Stimulated activated naive CD4-positive, alpha-beta T cell (primary cell): ENCODE measurements at places on chromosomes 6 and 20.

DNA sequence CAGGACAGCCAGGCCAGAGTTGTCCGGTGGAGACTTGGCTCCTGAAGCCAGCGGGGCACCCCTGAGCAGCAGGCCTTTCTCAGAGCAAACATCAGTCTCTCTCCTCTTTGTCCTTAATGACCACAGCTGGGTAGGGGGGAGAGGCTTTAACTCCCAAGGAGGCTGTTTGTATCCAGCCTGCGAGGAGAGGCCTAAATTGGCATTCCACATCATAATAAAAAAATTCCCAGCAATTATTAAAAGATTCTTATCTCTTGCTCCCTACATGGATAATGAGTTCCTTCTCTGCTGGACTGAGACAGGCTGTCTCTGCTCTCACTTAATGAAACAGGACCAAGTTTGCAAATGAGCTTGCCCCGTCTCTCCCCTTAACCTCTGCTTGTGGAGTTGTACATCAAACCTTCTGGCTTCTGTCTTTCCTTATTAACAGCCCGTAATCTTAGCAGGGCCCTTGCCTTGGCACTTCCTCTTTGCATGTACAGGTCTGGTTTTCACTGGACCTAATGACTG, 838.2 kb downstream of the MAFB start:
- DNase-seq: no peak

- no peak for DNase-seq
These were observed 948 bp upstream of the DNAJC5 start for GRCh38 chr20:63893999-63894357.

GRCh38 chr6:71284785-71285184, 3.8 kb upstream of the OGFRL1 start:
- DNase-seq: no peak

DNA sequence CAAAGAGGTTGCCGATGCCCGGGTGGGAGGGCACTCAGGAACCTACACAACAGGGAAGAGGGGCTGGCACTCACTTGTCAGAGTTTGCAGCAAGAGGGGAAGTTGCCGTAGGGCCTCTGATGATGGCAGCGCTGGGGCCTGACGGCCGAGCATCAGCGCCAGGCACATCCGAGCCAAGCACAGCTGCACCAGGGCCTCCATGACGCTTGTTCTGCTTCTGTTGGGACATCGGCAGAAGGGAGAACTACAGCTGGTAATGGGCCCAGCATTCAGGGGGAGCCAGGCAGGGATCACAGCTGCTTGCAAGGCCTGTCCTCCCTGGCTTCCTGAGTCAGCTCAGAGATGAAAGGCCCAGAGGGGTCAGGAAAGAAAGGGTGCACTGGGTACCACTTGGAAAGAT, 367.7 kb downstream of the CDH4 start:
- no peak for DNase-seq

GRCh38 chr20:48898210-48898609, 23.3 kb upstream of the ARFGEF2 start:
- DNase-seq: no peak

DNA sequence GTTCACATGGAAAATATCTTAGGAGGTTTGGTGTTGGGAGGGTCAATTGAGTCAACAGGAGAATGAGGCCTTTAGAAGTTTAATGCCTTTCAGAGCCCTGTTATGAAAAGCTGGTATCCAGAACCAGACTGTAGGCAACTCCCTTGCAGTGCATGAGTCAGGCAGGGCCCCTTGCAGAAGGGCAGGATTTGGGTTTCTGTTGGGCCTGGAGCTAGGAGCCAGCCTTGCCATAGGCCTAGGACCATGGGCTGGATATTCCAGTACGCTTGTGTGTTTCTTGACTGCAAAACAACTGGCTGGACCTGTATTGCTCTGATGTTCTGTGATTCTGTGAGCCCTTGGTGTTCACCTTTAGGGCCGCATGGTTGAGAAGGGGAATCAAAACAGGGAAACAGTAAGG, 350.9 kb upstream of the PRND start:
- DNase-seq: no peak

DNA sequence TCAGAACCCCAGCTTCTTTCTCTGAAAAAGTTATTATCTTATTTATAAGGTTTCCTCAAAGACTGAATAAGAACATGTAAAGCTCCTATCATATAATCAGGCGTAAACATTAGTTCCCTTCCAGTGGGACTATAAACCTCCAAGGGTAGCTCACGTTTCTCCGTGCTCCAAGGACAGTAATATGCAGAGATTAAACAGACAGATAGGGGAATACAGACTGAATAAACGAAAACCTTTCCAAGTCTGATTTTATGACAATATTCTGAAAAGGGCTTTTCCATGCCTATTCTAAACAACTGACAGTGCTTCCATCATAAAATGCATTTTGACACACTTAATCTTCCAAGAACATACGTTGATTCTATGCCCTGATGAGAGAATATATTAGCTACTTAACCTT, 22.8 kb downstream of the BACH2 start:
- DNase-seq: no peak

DNA sequence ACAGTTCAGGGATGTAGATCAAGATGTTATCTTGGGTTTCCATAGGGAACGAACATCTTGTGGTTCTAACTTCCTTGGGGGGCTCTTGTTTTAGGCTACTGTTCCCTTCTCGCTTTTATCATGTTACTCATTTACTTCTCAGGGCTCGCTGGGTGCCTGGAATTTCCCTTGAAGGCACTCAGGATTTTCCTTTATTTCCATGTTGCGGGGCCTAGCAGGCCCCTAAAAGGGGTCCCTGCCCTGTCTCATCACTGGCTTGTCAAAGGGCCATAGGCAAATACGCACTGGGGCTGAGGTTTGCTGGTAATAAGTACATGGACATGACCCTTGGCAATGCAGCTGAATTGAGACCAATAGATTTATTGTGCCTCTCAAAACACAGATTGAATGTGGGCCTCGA, 262.3 kb downstream of the CDH4 start:
- no peak for DNase-seq

DNA sequence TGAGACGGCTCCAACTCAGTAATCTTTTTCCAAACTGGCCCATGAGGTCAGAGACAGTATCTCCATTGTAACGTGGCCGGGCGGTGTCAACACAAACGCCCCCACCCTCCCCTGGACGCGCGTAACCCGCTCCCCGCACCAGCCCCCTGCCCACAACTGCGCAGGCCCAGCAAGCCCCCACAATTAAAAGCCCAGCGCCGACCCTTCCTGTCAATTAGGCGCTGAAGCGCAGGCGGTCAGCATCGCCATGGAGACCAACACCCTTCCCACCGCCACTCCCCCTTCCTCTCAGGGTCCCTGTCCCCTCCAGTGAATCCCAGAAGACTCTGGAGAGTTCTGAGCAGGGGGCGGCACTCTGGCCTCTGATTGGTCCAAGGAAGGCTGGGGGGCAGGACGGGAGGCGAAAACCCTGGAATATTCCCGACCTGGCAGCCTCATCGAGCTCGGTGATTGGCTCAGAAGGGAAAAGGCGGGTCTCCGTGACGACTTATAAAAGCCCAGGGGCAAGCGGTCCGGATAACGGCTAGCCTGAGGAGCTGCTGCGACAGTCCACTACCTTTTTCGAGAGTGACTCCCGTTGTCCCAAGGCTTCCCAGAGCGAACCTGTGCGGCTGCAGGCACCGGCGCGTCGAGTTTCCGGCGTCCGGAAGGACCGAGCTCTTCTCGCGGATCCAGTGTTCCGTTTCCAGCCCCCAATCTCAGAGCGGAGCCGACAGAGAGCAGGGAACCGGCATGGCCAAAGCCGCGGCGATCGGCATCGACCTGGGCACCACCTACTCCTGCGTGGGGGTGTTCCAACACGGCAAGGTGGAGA, at the start of the genes HSPA1A and HSPA1L:
Gene HSPA1A (plus strand): TSS at position 519 of the 814 bp plus-strand sequence. CDS start 214 bp downstream, at position 733.
Gene HSPA1L (minus strand): TSS at position 259 of the 814 bp plus-strand sequence. CDS start 3,311 bp downstream, outside the sequence.
- DNase-seq: peak; percentile 43

GRCh38 chr6:130575971-130576370, 210.2 kb downstream of the TMEM200A start:
- peak; percentile 74 for DNase-seq

DNA sequence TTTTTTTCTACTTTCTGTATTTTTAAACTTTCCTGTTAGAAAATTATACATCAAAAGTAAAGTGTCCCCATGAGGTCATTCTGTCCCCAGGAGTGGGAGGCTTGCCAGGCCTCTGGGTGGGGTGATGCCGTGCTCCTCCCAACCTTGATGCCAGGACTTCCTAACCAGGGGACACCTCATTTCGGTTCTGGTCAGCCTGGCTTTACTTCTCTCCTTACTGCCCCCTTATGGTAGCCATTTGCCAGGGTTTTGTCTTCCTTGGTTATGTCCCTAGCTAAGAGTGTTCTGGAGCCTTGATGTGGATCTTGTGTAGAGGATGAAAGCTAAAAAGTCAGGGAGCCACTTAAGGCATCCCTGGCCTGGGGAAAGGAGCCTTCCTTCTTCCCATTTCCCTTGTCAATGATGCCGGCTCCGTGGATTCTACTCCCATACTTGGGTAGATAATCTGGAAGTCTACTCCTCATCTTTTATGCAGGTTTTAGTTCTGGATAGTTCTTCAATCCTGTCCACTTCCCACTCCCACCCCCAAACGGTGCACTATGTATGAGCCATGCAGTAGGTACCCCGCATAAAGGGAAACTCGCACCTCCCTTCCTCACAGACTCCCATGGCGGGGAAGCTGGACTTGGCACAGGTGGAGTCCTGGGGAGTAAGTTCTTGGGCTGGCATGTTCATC, 164.1 kb upstream of the SALL4 start:
- no peak for DNase-seq

DNA sequence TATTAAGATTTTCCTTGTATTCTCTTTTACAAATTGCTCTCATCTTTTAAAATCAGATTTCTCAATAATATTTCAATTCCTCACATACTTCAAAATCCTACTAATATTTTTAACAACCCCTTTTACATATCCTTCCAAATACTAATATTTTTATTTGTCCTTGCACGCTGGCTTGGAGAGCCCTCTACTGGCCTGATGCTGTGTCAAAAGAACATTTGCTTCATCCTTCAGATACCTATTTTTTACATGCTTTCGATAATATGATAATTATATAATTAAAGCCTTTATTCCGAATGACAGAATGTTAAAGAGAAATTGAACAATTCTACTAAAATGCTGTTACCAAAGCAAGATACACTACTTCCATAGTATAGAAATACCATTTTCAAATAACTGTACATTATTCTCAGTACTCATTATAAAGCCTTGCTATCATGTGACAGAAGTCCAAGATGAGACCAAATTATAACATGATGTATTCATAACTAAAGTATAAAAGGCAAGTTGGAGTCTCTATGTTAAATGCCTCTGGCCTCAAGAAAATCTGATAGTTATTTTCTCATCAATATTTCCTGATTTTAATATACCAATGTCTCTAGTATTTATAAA, 39.0 kb upstream of the PLN start:
- DNase-seq: no peak

DNA sequence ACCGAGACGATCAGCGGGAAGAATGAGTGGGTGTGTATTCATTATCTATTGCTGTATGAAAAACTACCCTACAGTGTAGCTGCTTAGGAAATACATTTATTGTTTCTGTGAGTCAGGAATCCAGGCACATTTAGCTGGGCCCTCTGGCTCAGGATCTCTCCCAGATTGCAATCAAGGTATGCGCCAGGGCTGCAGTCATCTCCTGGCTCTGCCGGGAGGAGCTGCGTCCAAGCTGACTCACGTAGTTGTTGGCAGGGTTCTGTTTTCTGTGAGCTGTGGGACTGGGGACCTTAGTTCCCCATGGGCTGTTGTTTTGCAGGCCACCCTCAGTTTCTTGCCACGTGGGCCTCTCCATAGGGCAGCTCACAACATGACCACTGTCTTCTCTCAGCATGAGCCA, 68.2 kb upstream of the FUCA2 start:
- no peak for DNase-seq

DNA sequence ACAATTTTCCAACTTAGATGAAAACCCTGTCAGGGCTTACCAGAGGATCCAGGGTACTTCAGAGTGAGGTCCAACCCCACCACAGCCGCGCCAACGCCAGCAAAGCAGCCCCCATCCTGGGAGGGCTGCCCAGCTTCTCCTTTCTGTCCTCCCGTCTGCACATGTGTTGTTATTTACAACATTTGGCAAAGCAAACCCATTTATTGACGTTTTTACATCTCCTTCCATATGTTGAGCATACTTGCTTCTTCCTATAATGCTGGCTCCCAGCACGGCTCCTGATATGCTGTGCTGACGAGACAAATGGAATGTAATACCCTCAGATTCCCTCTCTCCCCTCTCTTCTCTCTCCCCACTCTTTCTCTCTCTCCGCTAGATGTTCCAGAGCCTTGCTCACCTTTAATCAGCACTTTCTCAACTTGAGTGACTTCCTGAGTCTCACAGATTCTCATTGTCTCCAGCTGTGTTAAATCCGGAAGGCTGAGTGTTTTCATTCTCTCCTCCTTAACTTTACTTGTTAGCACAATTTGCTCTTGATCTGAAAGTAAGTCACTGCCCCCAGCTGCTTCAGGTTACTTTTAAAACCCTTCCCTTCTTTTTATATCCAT, 22.7 kb downstream of the RCAN2 start:
- no peak for DNase-seq

- no peak for DNase-seq
These were observed 97.5 kb downstream of the GMDS start for GRCh38 chr6:2147766-2148448.

DNA sequence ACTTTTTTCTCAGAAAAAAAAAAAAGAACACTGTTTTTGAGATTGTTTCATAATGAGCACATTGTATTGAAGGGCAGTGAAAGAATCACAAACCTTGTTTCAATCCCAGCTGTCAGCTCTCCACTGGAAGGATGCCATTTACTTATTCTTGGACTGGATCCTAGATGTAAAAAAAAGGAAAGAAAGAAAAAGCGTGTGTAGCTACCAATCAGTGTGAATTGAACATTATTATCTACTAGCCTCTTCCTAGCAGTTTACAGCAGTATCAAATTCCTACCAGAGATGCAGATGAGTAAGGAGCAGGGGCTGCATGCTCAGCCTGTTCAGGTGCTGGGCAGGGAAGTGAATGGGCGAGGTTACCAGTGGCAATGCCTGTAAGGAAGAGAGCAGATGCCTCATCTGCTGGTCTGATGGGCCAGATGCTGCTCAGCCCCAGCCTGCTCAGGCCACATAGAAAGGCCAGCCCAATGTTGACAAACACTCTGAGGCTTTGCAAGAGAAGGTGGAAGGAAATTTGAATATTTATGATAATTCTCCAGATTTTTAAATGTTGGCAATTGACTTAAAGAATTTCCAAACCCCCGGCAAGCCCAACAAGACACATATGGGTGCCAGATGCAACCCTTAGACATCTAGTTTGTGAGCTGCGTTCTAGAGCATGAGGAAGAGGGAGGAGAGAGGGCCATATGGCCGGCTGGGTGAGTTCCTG, 189.5 kb downstream of the IBTK start:
- no peak for DNase-seq

GRCh38 chr6:30041821-30042220, 19.2 kb upstream of the POLR1H start:
- no peak for DNase-seq

DNA sequence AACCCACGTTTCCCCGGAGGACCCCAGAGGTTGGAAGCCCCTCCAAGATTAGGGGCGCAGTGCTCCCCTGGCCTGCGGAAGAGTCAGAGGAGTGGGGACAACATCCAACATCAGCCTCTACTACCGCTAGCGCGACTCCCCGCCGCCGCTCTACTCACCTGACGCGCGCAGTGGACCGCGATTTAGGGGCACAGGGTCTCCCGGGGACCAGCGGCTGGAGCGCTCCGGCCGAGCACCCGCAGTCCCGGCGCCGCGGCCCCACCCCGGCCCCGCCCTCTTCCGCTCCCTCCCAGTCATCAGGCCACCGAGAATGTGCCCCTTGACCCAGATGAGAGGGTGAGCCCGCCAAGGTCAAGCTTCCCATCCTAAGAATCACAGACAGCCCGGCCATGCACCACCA, at the start of gene ZFP57:
Gene ZFP57 (minus strand): TSS at position 249 of the 400 bp plus-strand sequence. CDS start 4,149 bp downstream, outside the sequence.
- DNase-seq: no peak
